Activated CD4-positive, alpha-beta T cell treated with anti-CD3 and anti-CD28 coated beads, Interleukin-2, amount 50 U/mL, for 48 hours (primary cell): ENCODE measurements at places on chromosomes 3 and 15.

- no peak for DNase-seq
Observed at GRCh38 chr3:191296041-191296541, 33.1 kb upstream of the CCDC50 start.

DNA sequence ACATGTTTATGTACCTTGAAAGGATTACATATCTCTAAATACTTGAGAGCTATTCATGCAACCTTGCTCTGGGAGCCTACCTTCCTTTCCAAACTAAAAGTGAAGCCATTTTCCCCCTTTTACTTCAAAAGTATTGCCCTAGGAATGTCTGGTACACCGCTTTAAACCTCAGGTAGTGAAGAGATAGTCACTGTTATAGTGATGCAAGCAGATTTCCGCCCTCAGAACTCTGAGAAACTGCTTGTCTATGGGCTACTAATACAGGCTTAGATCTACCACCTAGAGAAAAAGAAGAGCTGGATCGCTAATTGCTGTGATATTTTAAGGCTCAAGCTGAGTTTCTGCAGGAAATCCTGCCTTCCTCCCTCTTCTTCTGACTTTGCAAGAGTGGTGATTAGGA is 78.6 kb downstream of the SEMA6D start:
- no peak for DNase-seq

DNA sequence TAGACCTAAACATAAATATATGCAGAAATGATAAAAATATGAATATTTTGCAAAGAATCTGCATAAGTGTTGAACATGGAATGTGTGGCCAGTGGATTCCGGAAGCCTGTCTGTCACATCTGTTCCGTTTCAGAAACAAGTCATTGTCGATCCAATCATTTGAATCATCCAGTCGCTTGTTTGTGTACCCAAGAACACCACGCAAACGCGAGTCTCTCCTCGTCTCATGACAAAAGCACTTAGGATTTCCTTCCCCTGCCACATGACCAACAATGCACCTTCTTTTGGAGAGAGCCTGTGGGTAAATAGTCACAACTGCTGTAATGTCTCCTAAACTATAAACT is 80.2 kb downstream of the FMN1 start:
- DNase-seq = no peak

DNA sequence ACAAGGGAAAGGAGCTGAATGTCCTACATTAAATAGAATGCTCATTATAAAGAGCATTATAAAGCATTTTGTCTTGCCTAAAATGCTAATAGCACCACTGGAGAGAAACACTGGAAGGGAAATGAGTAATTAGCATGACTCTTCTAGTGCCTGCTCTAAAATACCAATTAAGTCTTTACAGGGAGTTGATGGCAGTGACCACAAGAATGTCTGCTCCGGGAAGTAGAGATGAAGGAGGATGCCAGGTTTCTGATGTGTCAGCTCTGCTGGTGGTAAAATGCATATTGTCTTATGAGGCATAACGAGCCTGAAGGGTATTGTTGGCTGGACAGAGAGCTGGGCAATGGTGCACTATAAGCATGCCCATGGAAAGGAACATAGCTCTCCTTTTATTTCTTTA is 49.5 kb downstream of the MYLK start:
- no peak for DNase-seq

- DNase-seq = no peak
Observed at GRCh38 chr3:139764069-139764905, 86.5 kb upstream of the NMNAT3 start.

- peak; percentile 2 for DNase-seq
Observed at GRCh38 chr3:8239718-8240695, 261.6 kb upstream of the LMCD1 start.

DNA sequence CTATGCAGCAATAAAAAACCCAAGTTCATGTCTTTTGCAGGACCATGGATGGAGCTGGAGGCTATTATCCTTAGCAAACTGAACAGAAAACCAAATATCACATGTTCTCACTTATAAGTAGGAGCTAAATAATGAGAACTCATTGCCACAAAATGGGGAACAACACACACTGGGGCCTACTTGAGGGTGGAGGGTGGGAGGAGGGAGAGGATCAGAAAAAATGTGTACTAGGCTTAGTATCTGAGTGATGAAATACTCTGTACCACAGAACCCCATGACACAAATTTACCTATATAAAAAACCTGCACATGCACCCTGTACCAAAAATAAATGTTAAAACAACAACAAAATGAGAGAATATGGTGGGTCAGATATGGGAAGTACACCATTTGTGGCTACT is 49.6 kb upstream of the AADACL2 start:
- no peak for DNase-seq

- DNase-seq = no peak
Observed at GRCh38 chr3:38022896-38023709, 6.3 kb downstream of the PLCD1 start.

DNA sequence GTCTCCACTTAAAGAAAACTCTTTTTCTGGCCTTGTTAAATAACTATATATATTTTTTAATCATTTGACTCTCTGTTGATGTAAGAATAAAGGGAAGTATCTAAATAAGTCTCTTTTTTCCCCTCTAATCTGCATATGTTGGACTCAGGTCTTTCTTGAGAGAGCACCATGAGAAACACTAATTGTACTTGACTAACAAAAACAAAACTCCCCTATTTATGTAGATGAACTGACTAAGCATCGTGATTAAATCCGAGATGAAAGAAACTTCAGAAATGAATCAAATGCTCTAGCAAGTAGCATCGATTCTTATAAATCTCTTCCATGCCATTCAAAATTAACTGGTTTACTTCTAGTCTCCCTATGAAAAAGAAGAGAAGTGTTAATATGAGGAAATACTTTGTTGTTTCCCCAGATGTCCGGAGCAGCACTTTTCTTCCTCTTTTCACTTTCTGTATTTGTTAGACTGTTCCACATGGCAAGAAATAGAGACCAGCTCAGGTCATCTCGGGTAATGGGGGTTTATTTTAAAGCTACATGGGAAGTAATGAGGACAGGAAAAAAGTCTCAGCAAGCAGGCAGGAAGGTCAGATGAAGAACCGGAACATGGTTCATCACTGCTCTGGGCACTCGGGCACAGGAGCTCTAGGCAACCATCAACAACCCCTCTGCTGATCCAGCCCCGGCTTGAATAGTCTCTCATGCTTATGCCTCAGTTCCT is 288.3 kb downstream of the CNTN6 start:
- DNase-seq = no peak

DNA sequence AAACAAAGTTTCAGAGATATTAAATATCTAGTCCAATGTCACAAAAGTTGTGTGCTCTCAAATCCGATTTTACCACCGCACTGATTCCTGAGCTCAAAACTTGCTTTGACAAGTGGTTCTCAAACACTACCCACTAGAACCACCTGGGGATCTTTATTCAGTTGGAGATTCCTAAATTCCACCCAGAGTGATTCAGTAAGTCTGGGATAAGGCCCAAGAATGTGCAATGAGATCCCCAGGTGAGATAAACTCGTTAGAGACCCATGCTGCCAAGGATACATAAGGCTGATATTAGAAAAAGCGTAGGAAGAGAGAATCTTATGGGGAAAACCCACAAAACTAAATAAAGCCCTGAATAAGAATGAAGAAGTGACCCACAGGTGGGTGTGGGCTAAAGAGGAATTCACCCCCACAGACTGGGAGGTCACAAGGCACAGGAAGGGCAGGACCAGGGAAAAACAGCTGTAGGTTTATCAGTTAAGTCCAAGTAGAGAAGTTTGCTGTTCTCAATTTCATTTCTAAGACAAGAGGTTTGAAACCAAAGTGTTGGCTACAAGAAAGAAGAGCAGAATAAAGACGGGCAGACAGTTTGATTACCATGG is 11.5 kb upstream of the RPS17 start:
- no peak for DNase-seq

GRCh38 chr3:196414469-196414868 is 17.8 kb downstream of the UBXN7 start:
- DNase-seq = no peak

GRCh38 chr15:25392806-25393205 is 46.0 kb downstream of the UBE3A start:
- DNase-seq = no peak

- no peak for DNase-seq
Observed at GRCh38 chr3:185199671-185200070, 46.8 kb upstream of the C3orf70 start.

- no peak for DNase-seq
Observed at GRCh38 chr3:126353694-126354321, 3.4 kb downstream of the KLF15 start.

GRCh38 chr3:134078169-134078831 is 48.6 kb upstream of the SLCO2A1 start:
- DNase-seq = no peak

DNA sequence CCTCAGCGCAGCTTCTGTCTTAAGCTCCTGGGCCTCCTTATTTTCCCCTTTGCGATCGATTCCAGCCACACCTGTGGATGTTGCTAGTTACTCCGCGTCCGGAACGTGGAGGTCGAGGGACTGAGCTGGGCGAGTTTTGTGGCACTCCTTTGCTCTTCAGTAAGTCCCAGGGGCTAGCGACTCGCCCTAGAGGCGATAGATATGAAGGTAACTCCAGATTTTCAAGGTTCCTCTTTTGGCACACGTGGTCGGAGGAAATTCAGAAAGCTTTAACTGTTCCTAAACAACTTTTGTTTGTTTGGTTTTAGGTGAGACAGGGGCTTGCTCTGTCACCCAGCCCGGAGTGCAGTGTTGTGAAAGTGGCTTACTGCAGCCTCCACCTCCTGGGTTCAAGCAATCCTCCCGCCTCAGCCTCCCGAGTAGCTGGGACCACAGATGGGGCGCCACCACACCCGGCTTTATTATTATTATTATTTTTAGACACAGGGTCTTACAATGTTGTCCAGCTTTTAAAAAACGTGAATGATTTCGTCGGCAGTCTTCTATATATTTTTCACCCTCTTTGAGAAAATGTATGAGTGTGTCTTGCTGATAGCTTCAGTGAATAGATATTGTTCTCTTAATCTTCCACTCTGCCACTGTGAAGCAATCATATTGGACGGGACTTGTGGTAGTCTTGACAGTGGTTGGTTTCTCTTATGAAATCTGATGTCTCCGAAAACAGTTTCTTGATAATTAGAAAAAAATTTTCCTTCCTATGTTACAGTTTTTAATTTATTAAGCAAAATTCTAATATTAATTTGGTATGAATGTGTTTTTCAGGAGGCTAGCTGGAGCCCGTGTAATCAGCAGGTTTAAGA is 785 bp downstream of the MFSD1 start:
- peak; percentile 15 for DNase-seq

DNA sequence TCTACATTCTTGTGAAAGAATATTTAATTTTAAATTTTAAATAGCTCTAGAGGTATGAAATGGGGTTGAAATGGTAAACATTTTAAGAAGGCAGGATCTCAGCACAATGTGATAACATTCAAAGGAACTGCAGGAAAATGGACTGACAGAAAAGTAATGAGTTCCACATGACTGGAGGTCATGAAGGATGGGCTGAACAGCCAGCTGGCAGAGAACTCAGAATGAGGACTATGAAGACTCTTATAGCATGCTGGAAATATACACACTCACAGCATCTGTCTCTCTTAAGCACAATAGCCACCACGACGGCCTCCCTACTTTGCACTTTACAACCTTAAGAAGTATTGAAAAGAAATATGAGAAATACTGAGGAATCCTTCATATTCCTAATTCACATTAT is 94.7 kb downstream of the TNIK start:
- no peak for DNase-seq

DNA sequence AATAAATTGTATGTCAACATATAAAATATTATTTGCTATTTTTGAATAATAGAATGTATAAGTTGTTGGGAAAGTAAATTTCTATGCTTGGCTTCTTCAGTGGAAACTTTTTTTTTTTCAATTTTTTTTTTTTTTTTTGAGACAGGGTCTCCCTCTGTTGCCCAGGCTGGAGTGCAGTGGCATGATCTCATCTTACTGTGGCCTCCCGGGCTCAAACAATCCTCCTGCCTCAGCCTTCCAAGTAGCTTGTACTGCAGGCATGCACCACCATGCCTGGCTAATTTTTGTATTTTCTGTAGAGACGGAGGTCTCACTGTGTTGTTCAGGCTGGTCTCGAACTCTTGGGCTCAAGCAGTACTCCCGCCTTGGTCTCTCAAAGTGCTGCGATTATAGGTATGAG is 16.8 kb downstream of the MBNL1 start:
- DNase-seq = no peak

- no peak for DNase-seq
Observed at GRCh38 chr3:117587416-117587815, 877.8 kb downstream of the TUSC7 start.

DNA sequence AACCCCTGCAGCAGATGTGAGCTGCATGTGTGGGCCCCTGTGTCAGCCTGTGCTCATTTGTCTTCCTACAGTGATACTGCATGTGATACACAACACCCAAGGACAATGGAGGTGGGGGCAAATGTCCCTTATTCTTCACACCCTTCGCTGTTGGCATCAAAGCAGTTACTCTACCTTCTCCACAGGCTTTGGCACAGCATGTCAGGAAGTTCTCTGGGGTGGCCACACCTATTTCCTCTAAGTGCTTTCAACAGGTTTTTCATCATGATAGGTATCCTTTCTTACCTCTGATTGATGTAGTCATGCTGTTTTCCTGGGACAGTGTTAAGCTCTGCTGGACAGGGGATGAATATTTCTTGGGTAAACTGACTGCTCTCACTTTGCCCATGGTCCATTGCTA is 29.5 kb downstream of the ZNF662 start:
- no peak for DNase-seq

- no peak for DNase-seq
Observed at GRCh38 chr3:121269389-121269788, 276.4 kb downstream of the POLQ start.

DNA sequence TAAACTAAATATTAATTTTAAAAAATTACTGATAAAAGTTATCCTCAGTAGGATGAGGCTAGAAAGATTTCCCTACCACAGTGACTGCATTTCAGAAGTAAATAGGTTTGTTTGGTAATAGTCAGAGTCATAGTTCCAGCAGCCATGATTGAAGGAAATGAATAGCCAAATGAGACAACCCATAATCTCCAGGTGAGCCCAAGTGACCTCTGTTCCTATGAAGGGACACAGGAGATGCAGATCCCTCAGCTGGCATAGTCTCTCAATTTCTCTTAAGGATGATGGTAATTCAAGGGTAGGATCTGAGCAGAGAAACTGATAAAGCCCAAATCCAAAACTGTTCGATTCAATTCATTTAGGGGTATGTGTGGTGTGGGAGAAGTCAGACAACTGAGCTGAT is 461.8 kb downstream of the RAP2B start:
- DNase-seq = no peak

GRCh38 chr3:48015431-48016180 is 610 bp downstream of the MAP4 start:
- no peak for DNase-seq

DNA sequence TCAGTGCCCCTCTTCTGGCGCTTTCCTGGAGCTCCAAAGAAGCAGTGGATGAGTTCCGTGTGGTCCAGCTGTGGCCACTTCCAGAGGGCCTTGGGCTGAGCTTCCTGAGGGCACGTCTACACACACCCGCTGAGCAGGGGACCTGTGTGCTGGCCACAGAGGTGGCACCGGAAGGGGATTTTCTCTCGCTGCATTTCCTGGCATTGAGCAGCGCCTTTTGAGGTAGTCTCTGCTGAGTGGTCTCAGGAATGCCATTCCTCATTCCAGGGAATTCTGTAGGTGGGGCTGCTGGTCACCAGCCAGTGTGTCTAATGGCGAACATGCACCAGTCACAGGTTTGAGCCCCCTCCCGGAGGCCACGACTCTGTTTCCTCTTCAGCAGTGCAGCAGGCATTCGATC is 48.1 kb downstream of the AMOTL2 start:
- no peak for DNase-seq

GRCh38 chr3:149299938-149300801 is 33.3 kb downstream of the TM4SF18 start:
- DNase-seq = no peak
